ENCODE measurements at places on chromosomes 6 and 20.

DNA sequence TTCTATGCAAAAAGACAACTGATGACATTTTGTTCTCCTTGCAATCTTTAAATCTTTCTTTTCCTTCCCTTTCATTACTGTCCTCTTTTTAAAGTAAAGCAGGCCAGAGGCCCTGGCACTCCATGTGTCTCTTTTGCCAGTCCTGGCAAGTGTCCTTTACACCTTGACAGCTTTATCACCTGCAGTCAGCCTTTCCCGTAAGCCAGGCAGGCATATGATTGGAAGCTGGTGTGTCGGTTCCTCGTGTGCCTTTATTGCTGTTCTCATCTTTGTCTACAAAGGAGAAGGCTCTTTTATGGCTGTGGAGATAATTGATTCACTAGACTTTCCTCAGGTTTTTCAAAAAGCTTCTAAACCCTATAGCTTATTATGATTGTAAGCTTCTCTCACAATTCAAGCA lies 162.3 kb upstream of the FBXL4 start:
- H3K36me3 ChIP-seq: no peaks in the 10 kb centered on the region
- H3K4me1 ChIP-seq: no peaks in the 10 kb centered on the region
- peaks cover 2% of the 10 kb centered on the region for H3K27me3 ChIP-seq
- no peak for DNase-seq
- no peak overlapping the region for H3K4me3 ChIP-seq
- no peak overlapping the region for H3K27ac ChIP-seq

DNA sequence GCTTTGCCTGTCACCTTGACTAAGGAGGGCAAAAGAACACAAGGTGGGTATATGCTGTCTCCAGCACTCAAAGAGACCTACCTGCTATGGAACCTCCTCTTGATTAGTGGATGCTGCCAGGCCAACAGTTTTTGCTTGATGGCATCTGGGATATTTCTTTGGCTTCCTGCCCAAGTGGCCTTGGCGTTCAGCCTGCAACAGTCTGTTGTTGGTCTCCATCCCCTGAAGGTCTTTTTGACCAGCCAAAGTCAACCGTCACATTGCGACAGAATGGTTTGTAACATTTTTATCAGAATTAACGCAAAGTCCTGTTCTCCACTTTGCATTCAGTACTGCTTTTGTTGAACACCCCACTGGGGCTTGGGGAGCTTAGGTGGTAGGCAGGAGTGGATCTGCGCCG lies 37.1 kb downstream of the SERPINB1 start:
- H3K27me3 ChIP-seq: peaks cover 3% of the 10 kb centered on the region
- peaks cover 14% of the 10 kb centered on the region for H3K36me3 ChIP-seq
- H3K27ac ChIP-seq: no peak overlapping the region
- H3K4me3 ChIP-seq: no peak overlapping the region
- DNase-seq: no peak

DNA sequence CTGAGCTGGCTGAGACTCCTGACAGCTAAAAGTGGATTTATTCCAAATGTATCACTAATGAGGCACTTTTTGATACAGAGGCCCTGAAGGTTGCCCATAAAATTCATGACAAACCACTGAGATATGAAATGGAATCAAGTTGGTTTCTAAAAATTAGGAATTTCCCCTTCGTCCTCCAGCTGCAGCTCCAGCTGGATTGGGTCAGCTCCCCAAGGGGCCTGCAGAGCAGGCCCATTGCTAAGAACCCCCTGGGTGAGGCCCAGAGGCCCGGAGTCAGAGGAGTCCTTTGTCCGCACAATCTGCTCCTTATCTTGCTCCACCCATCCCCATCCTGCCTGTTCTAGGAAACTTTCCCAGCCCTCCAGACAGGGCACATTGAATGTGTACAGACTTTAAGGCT lies 163.5 kb upstream of the TOP1 start:
- no peaks in the 10 kb centered on the region for H3K4me1 ChIP-seq
- no peak overlapping the region for H3K27ac ChIP-seq
- H3K36me3 ChIP-seq: no peaks in the 10 kb centered on the region
- peaks cover 7% of the 10 kb centered on the region for H3K27me3 ChIP-seq
- H3K4me3 ChIP-seq: no peak overlapping the region
- no peak for DNase-seq

DNA sequence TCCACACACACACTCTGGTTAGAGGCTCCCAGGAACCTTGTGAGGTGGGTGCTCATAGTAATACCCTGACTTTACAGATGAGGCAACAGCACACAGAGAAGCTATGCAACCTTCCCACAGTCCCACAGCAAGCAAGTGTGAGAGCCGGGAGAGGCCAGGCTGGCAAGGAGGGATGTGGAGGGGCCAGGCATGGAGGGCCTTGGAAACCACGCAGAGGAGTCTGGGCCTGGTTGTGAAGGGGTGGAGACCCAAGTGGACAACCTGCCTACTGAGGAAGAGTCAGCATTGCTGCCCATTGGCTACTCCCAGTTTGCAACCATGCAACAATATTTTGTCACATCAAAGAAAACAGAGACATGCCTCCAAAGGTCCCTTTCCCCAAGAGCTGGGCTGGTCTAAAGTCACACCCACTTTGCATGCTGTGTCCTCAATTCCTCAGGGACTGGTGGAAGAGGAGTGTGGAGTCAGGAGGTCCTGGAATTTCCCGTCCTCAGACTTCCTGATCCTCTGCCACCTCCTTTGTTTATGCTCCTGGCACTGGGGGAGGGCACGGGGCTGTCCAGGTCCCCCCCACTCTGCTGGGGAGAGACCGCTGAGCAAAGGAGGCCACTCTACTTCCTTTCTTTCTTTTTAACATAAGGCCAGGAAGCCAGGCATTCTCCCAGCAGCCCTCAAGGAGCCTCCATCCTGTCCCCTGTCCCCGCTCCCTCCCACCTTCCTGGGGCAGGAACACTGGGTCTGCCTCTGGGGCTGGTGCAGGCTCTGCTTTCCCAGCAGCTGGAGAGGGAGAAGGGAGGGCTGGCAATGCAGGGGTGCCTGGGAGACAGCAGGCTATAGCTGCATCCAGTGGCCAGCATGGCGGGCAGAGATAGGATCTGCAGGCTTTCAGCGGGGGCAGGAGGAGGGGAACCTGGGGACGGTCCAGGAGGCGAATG lies 68.3 kb downstream of the NOL4L start:
- peaks cover 30% of the 10 kb centered on the region for H3K36me3 ChIP-seq
- H3K27ac ChIP-seq: peak overlapping the region; percentile 96
- peaks cover 28% of the 10 kb centered on the region for H3K27me3 ChIP-seq
- DNase-seq: peak; percentile 76
- H3K4me3 ChIP-seq: no peak overlapping the region

DNA sequence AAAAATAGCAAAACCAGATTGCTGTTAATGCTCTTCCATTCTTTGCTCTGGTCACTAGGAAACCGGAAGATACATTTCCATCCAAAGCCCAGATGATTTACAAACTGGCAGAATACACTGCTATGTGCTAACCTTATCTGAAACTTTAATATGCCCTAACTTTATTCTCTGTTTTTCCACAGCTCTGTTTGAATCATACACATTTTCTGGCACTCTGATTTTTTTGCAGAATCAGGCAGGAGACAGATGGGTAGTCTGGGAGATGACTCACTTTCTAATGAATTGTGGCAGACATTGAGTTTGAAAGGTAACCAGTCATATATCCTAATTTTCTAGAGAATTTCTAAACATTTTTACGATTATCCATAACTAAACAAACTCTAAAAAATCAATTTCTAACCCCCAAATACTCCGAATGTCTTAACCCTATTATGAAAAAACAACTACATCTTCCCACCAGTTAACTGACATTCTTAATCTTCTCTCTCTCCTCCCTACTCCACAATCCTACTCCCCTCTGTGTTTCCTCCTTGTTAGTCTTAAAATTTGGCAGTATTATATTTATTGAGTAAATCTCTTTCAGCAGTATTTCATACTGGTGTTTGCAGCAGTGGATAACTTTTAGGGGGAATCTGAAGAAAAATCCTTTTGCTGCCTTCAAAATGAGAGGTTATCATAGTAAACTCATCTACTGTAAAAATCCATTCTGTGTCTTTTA lies 63.5 kb downstream of the MAN1A1 start:
- peaks cover 9% of the 10 kb centered on the region for H3K36me3 ChIP-seq
- no peak overlapping the region for H3K27ac ChIP-seq
- peaks cover 3% of the 10 kb centered on the region for H3K27me3 ChIP-seq
- H3K4me1 ChIP-seq: peaks cover 17% of the 10 kb centered on the region

DNA sequence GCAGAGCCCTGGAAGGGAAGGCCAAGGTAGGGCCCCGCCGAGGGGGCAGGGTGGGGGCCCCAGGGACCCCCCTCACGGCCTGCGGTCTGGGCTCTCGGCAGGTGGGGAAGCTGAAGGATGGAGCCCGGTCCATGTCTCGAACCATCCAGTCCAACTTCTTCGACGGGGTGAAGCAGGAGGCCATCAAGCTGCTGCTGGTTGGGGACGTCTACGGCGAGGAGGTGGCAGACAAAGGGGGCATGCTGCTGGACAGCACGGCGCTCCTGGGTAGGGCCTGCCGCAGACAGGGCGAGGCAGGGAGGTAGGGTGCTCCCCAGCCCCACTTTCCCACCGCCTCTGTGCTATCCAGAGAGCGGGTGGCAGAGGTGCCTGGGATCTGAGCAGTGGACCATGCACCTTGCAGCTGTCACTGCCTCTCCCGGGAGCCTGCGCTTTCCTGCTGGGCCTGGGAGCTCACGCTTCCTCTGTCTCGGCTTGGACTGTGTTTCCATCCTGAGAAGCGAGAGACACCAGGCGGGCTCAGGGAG lies 83.1 kb downstream of the SYNJ2 start:
- peaks cover 6% of the 10 kb centered on the region for H3K27me3 ChIP-seq
- H3K27ac ChIP-seq: no peak overlapping the region
- peaks cover 32% of the 10 kb centered on the region for H3K4me1 ChIP-seq
- H3K36me3 ChIP-seq: peaks cover 38% of the 10 kb centered on the region
- H3K4me3 ChIP-seq: no peak overlapping the region

DNA sequence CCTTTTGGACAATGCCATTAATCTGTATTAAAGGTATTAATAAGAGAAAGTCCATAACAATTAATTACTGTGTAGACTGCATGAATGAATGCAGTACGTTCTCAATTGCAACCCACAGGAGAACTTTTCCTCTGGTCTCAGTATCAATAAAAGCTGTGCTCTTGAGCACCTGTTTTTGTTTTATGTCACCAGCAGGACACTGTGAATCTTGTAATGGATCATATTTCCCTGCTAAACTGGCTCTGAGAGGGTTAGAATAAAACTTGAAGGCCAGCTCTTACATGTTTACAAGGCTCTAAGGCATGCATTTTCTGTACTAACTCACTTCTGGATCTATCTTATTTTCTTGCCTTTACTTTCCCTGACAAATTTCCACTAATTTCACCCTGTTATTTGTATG lies 214.3 kb upstream of the PLN start:
- H3K4me1 ChIP-seq: no peaks in the 10 kb centered on the region
- H3K27ac ChIP-seq: no peak overlapping the region
- no peaks in the 10 kb centered on the region for H3K27me3 ChIP-seq
- no peak overlapping the region for H3K4me3 ChIP-seq
- H3K36me3 ChIP-seq: no peaks in the 10 kb centered on the region
- no peak for DNase-seq

GRCh38 chr6:4451081-4451480 lies 315.7 kb upstream of the ECI2 start:
- H3K36me3 ChIP-seq: no peaks in the 10 kb centered on the region
- DNase-seq: no peak
- H3K4me3 ChIP-seq: no peak overlapping the region
- H3K27me3 ChIP-seq: no peaks in the 10 kb centered on the region
- H3K4me1 ChIP-seq: no peaks in the 10 kb centered on the region
- H3K27ac ChIP-seq: no peak overlapping the region

DNA sequence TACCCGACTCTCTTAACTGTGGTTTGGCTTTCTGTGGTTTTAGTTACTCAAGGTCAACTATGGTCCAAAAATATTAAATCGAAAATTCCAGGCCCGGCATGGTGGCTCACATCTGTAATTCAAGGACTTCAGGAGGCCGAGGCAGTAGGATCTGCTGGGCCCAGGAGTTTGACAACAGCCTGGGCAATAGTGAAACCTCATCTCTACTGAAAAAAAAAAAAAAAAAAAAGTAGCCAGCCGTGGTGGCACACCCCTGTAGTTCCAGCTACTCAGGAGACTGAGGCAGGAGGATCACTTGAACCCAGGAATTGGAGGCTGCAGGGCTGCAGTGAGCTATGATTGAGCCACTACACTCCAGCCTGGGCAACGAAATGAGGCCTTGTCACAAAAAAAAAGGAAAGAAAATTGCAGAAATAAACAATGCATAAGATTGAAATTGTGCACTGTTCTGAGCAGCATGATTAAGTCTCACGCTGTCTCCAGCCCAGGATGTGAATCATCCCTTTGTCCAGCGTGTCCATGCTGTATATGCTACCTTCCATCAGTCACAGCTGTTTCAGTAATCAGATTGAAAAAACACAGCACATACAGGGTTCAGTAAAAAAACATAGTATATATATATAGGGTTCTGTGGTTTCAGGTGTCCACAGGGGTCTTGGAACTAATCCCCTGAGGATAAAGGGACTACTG lies 40.7 kb downstream of the RGS17 start:
- no peaks in the 10 kb centered on the region for H3K36me3 ChIP-seq
- no peak overlapping the region for H3K27ac ChIP-seq
- peaks cover 1% of the 10 kb centered on the region for H3K27me3 ChIP-seq
- H3K4me1 ChIP-seq: no peaks in the 10 kb centered on the region
- no peak overlapping the region for H3K4me3 ChIP-seq
- no peak for DNase-seq

DNA sequence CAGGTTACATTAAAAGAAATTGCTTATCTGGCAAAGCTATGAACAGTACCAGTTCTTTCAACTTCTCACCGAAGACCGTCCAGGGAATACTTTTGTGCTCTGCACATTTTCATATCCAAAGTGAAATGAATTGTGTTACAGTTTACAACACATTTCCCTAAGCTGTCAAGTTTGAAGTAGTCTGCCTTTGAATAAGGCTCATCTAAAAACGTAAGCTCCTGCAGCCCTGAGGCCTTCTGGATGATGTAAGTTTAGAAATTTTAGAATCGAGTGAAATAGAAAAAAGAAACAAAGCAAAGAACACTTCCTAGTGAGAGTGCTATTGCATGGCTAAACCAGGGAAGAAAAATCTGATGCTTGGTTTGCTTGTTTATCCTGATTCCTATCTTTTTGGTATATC lies 653.8 kb downstream of the MMUT start:
- no peak for DNase-seq
- H3K36me3 ChIP-seq: no peaks in the 10 kb centered on the region
- H3K4me1 ChIP-seq: no peaks in the 10 kb centered on the region

GRCh38 chr20:49868538-49868937 lies 46.8 kb downstream of the SPATA2 start:
- H3K27me3 ChIP-seq: peaks cover 5% of the 10 kb centered on the region
- H3K4me3 ChIP-seq: no peak overlapping the region
- peak overlapping the region; percentile 87 for H3K27ac ChIP-seq
- no peak for DNase-seq
- peaks cover 3% of the 10 kb centered on the region for H3K36me3 ChIP-seq
- peaks cover 22% of the 10 kb centered on the region for H3K4me1 ChIP-seq

- DNase-seq: no peak
- peak overlapping the region; percentile 28 for H3K27ac ChIP-seq
- no peaks in the 10 kb centered on the region for H3K36me3 ChIP-seq
- H3K4me3 ChIP-seq: no peak overlapping the region
- H3K27me3 ChIP-seq: no peaks in the 10 kb centered on the region
Measured at GRCh38 chr6:137931849-137932465, 64.9 kb downstream of the TNFAIP3 start.

- H3K36me3 ChIP-seq: no peaks in the 10 kb centered on the region
- H3K27ac ChIP-seq: no peak overlapping the region
- H3K4me3 ChIP-seq: no peak overlapping the region
- H3K4me1 ChIP-seq: peaks cover 19% of the 10 kb centered on the region
Measured at GRCh38 chr20:62043131-62043914, 22.4 kb downstream of the TAF4 start.

Data from endothelial cell (in vitro differentiated cells).